H9 (cell line): ENCODE measurements at places on chromosomes 6 and 20.

DNA sequence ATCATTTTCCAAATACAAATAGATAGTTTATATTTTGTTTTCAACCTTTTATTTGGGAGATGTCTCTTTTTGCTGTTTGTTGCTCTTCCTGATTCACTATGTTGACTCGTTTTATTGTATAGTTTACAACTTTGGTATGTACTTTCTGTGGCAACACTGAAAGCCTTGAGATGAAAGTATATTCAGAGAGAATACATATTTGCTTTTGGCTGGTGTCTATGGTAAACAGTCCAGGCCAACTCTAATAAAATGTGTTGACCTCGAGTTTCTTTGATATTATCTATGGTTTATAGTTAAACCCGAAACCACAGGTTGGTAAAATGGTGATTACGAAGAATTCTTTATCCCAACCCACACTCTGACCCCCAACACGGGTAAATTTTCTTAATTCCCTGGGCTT is 919.6 kb upstream of the MAP3K7 start:
- DNase-seq = no peak

GRCh38 chr20:4190792-4191519 is 175.6 kb upstream of the RNF24 start:
- no peak for DNase-seq

- no peak for DNase-seq
These were observed 59.0 kb downstream of the THEMIS start for GRCh38 chr6:127841811-127842210.

DNA sequence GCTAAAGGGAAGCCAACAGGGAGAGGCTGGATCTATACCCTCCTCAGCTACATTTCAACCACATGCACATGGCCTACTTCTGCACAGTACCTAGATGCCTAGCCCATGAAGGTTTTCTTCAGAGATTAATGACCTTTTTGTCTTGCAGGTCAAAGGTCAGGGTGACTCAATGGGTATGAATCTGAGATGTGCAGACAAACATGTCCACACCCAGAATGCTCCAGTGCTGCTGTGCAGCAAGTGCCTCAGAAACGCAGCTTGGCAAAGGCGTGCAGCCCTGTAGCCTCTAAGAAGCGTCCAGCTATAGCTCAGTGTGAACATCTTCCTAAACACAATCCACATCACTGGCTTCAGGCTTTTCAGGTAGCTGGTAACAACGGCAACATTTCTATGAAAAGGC is 24.4 kb downstream of the MAP1LC3A start:
- no peak for DNase-seq

- no peak for DNase-seq
These were observed 114.5 kb upstream of the SOX4 start for GRCh38 chr6:21478883-21479539.

DNA sequence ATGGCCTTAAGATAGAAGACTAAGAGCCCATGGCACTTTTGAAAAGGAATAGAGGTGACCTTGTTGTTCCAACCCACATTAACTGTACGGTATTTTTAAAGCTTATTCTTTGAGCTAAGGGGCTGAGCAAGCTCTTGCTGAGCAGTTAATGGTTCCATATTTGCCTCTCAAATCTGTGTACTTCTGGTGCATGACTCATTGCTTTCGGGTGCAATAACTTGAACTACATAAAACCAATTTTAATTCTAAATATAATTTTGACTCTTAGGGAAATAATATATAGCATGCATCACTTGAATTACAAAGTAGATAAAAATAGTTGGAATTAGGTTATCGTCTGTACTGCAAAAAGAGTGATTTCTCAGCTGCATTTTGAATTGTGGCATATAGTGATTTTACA is 348.1 kb upstream of the CITED2 start:
- no peak for DNase-seq

GRCh38 chr20:58635279-58635665 is 15.8 kb upstream of the STX16 start:
- DNase-seq = no peak

DNA sequence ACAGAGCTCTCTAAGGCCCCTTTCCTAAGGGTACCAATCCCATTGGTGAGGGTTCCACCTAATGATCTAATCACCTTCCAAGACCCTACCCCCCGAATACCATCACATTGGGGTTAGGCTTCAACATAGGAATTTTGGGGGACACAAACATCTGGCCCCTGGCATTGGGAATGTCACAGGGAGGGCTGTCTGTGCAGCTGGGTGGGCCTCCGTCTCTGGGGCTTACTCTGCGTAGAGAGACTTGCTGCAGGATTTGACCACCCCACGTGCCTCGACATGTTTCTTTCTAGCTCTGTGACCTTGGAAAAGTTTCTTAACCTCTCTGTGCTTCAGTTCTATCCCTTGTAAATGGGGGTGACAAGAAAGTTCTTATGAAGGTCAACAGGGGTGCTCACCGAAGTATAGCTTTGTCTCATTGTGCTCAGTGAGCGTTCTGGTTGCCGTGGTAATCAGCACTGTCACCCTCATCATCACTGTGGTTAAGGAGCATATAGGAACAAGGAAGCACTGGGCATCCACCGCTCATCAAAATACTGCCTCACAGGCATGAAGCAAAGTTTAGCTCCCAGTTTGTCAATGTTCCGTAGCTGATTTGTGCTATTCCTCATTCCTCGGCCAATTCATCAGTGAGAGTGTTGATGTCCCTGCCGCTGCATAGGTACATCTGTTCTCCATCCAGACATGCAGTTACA is 152.8 kb downstream of the SYCP2 start:
- peak; percentile 14 for DNase-seq

DNA sequence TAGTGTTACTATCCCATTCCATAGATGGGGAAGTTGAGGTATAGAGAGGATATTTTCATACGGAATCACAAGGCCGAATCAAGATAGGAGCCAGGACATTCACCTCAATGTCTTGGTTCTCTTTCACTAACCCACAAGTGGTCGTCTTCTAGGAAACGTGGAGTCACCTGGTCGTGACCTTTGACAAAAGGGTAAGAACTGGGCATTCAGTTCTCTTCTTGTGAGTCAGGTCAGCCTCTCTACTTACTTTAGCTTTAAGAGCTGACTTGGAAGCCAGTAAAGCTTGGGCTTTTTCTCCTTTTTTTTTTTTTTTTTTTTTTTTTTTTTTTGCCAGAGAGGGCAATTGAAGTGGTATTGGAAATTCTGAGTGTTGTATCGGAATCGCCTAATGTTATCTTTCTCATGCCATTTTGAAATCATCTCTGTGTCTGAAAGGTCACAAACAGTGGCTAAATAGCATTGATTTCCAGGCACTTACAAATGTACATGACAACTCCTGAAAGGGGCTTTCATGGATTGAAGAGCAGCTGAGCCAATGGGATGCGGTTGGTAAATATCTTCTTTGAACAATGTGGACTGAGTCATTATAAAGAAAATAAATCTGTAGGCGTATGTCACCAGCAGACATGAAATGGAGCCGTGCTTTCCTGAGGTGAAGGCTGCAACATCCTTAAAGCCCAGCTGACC is 356.9 kb downstream of the KIF16B start:
- no peak for DNase-seq

- DNase-seq = peak; percentile 54
These were observed 797 bp downstream of the SMIM13 start for GRCh38 chr6:11094411-11094851.

DNA sequence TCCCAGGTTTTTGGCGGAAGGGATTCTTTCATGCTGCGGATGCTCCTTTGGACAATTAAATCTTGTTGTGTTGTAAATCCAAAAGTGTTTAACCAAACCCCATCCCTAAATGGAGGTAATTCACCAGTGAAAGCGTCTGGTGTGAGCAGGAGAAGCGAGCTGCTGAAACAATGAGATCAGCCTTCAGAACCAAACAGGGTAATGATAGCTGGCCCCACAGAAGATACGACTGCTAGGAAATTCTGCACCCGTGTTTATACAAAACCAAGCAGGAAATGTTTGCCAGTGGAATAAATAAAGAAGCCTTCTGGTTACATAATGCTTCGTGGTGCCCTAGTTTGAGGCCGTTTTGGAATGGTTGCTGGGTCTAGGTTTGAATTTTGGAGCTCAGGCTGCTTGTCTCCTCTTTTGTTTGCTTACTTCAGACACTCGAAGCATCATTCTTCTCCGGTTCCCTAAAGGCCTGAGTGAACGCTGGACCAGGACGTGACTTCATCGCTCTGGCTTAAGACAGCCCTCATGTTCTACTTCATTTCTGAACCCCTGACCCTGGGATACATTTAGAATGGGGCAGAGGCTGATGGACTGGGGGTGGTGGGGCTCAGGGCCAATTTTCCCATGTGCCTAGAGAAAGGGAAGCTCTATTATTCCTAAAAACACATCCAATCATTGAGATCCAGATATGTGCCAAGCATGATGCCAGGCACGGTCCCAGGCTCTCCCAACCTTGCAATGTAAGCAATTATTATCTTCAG is 61.6 kb upstream of the JAG1 start:
- DNase-seq = no peak

- peak; percentile 55 for DNase-seq
These were observed 2.9 kb downstream of the SPAG4 start for GRCh38 chr20:35618263-35619131.

- DNase-seq = no peak
These were observed 199.3 kb downstream of the OTOR start for GRCh38 chr20:16947479-16947878.

DNA sequence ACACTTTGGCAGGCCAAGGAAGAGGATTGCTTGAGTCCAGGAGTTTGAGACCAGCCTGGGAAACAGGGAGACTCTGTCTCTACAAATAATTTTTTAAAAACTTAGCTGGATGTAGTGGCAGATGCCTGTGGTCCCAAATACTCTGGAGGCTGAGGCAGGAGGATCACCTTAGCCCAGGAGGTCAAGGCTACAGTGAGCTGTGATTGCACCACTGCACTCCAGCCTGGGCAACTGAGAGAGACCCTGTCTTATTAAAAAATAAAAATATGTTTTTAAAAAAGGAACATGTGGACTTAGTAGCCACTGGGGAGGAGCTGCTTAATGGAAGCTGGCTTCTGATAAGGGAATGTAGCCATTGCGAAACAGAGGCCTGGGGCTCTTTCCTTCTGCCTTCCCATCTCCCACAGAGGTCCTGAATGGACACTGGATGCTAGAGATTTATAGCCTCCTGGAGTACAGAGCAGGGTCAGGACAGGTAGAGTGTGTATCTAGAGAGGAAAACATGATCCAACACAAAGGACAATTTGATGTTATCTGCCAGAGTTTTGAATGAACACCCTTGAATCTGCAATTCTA is 21.7 kb upstream of the GMNN start:
- no peak for DNase-seq

DNA sequence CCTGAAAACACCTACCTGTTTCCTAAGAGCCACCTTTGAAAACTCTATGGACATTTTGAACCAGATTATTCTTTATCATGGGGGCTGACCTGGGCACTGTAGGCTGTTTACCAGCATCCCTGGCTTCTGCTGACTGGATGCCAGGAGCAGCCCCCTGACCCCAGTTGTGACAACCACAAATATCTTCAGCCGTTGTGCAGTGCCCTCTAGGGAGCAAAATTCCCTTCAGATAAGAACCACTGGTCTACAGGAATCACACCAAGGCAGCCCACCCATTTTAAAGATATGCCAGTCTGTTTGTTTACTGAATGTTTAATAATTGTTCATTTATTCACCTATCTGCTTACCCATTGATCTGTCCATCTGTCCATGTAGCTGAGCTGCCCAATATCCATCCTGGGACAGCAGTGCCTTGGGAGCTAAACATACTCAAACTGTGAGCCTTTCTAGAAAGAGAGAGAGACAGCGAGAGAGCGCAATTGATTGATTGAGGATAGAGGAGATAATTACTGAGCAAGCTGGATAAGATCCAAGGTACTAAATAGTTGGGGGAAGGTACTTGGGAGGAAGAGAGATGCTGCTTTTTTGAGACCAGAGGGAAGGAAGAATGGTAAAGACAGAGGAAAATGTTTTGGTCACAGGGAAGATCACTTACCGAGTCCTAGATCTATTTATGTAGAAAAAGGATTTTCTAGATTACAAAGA is 276.8 kb downstream of the NRN1 start:
- no peak for DNase-seq

GRCh38 chr6:112331306-112331705 is 15.8 kb upstream of the RFPL4B start:
- DNase-seq = no peak

DNA sequence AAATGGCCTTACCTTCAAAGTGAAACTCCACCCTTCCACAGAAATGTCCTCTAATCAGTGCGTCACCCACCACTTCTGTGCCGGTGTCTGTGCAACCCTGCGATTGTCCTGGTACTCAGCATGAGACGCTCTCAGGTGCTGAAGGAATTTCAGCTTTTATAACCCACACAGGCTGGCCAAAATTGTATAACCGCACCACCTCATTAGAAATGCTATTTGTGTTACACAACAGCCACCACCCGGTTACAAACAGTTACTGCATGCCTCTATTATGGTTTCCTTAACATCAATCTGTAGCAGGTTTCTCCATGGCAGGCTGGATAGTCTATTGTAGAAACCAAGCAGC is 51.5 kb downstream of the SLC23A2 start:
- DNase-seq = no peak

GRCh38 chr20:15700147-15700765 is 873.0 kb downstream of the KIF16B start:
- DNase-seq = no peak

DNA sequence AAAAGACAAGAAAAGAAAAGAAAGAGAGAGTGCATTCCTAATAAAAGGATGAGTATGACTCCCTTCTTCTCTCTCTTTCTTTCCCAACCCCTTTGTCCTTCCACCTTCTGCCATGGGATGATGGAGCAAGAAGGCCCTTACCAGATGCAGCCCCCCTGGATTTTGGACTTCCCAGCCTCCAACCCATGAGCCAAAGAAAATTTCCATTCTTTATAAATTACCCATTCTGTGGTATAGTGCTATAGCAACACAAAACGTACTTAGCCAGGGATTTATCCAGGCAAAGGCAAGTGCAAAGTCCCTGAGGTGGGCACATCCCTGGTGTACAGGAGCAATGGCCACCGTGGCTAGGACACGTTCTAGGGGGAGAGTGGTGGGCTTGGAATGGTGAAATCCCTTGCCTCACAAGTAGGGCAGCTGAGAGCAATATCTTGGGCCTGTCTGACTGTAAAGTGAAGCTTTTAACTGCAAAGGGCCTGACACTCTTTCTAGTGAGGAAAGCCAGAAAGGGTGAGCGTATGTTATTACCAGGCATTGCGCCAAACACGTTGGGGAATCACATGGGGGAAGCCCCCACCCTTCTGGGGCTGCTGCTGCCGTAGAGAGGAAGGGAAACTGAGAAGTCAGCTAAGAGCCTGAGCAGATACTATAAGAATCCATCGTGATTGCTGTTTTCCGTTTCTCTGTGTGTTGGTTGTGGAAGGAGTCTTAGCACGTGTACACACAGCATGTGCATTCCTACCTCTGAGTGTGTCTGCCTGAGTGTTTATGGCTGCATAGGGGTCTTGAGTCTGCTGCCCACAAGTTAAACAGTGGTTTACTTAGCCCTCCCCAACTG is 50.7 kb upstream of the SIRPA start:
- DNase-seq = no peak
